ENCODE measurements at places on chromosomes 5 and 9. TPM values are rescaled to one million over a fixed set of nuclear protein-coding genes. Genes with fewer than 3 reads are reported as not detected.

RGS7BP gene
- not detected for total RNA-seq

PFN3 gene
- total RNA-seq = not detected

SPATA31A3 gene
- not detected for total RNA-seq

PRLR gene
- total RNA-seq = not detected

FIBCD1 gene
- not detected for total RNA-seq

LRRC19 gene
- total RNA-seq = not detected

OTULINL gene
- 1.9 TPM for total RNA-seq

SLC34A3 gene
- not detected for total RNA-seq

IFNA16 gene
- total RNA-seq = not detected

DCAF12 gene
- 70.5 TPM for total RNA-seq

TMEM252 gene
- not detected for total RNA-seq

ADGRD2 gene
- total RNA-seq = not detected

CDC25C gene
- total RNA-seq = 21.1 TPM

SLC36A2 gene
- not detected for total RNA-seq

TMEM215 gene
- not detected for total RNA-seq
